ENCODE measurements at places on chromosomes 5 and 9.

DNA sequence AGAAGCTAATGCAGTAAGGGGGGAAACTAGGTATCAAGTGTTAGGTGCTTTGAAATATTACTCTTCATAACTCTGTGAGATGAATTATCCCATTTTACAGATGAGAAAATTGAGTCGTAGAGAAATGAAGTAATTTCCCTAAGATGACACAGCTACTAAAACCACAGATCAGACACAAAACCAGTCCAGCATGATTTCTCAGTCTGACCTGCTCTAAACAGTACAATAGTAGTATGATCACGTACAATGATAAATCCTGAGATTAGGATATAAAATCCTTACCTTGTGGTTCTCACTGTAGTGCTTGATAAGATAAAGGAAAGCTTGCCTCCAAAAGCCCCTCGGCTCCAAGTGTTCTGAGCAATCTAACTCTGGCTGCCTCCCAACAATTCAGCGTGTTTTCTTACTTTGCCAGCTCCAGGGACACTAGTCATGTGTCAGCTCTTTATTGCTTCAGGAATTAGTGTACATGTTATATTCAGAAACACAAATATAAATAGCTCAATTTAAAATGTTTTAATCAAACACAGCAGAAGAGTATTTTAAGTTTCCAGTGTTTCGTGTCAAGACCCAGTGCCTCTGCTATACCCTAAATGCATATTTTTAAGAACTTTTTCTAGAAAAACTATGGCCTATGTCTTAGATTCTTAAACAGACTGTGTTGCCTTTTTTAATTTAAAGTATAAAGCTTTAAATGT is 243.6 kb downstream of the DENND1A start:
- DNase-seq: no peak

GRCh38 chr5:40233268-40233667 is 446.4 kb upstream of the PTGER4 start:
- no peak for DNase-seq

DNA sequence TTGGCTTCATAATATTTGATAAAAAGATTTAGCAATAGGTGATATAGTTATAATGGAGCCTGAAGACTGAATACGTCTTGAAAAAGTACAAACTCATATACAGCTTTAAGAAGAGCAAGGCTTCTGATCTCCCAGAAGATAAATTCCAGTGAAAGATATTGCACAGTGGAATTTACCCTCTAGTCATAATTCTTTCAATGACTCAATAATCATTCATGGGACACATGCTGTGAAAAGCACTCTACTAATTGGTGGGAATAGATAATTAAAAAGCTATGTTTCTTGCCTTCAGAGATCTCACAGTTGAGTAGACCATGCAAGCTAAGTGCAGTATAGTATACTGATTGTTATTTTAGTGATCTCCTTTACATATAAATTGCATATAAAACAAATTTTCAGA is 538.6 kb upstream of the CYLC2 start:
- no peak for DNase-seq

- no peak for DNase-seq
Measured at GRCh38 chr5:104443706-104444105, 881.1 kb upstream of the NUDT12 start.

- DNase-seq: no peak
Measured at GRCh38 chr5:73376618-73377170, 71.9 kb downstream of the FOXD1 start.

DNA sequence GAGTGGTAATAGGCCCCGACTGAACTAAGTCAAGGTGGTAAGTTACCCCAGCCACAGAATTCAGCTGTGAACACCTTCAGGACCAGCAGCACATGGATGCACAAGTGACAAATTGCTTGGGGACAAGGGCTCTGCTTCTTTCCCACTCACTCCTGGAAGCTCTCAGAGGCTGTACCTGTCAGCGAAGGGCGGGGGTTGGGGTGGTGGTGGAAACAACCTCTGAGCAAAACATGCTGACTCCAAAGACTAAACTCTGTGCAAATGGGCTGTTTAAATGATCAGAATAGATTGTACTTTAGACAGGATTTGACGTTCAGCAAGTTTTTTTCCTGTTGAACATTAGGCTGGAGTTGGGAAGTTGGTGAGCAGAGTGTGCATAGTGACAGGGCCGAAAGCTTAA is 544.5 kb upstream of the ZNF608 start:
- DNase-seq: no peak

DNA sequence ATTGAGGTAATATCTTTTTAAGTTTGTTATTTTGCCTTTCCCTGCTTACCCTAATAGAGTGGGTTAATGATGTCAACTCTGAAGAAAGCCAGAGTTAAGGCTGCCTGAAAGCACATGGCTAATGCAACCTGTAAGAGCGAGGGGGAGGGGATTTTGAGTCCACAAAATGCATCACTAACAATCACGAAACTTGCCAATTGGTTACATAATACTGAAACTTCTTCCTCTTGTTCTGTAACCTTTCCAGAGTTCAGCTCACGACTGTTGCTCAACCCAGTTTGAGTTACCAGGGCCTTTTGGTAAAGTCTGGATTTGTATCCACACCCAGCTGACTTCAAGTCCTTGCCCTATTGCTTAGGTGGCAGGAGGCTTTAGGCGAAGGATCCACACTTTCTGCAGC is 308.8 kb downstream of the EFNA5 start:
- DNase-seq: no peak

GRCh38 chr5:74916831-74917710 is 50.9 kb upstream of the FAM169A start:
- DNase-seq: no peak

GRCh38 chr5:84383296-84383815 is 1.3 kb downstream of the EDIL3 start:
- no peak for DNase-seq

- no peak for DNase-seq
Measured at GRCh38 chr9:79617395-79617794, 45.6 kb downstream of the TLE4 start.

GRCh38 chr5:158852622-158853021 is 247.1 kb downstream of the EBF1 start:
- DNase-seq: no peak

GRCh38 chr5:5178580-5178979 is 38.5 kb downstream of the ADAMTS16 start:
- DNase-seq: no peak

GRCh38 chr9:36222449-36222848 is 31.7 kb downstream of the CLTA start:
- no peak for DNase-seq

DNA sequence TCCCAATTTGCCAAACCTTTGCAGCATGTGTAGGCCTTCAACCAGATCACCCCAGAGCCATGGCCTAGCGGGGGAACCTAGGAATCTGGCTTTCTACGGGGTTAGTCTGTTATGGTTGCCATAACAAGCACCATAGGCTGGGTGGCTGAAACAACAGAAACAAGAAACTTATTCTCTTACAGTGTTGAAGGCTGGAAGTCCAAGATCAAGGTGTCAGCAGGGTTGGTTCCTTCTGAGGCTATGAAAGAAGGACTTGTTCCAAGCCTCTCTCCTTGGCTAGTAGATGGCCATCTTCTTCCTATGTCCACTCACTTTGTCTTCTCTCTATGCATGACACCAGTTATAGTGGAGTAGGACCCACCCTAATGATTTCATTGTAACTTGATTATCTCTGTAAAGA is 6.1 kb downstream of the FGF1 start:
- no peak for DNase-seq

DNA sequence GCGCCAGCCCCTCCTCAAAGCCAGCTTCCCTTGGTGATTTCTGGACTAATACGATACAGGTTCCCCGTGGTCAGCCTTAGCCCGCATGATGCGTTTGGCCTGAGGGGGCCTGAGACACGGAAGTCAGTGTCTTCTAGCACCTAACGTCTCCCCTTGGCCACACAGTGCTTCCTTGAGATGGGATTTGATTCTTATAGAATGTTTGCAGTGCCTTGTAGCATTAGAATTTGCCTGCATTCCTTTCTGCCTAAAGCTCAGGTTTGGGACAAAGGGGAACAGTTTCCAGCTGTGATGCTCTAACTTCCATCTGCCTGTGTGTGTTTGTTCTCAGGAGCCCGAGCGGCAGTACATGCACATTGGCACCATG is 34.4 kb downstream of the CFAP90 start:
- no peak for DNase-seq

- DNase-seq: no peak
Measured at GRCh38 chr5:98460536-98460935, 312.9 kb upstream of the RGMB start.

- no peak for DNase-seq
Measured at GRCh38 chr5:67283275-67283987, 86.8 kb upstream of the CD180 start.

DNA sequence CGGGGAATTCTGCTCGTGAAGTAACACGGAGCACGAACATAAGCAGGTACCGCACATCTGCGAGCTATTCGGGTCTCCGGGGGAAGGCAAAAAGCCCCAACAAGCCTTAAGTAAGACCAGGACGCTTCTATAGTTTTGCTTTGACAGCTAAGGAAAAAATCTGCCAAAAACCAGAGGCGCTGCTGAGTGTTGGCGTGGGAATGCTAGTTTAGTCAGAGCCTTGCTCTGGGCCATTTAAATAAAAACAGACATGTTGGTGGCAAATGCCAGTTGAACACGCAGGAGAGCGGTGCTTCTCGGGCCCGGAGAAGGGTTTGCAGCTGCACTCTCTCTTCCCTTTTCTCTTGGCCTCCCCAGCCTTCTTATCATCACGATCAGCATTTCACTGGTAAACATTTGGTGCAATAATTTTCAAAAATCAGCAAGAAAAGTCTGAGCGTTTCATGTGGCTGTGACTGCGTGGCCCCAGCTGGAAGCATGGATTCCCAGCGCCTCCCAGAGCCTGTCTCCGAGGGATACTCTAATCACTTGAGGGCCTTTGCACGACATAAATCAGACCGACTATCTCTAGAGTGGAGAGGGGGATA is 6.4 kb upstream of the NOTCH1 start:
- DNase-seq: no peak

GRCh38 chr5:10262121-10262774 is 12.2 kb downstream of the CCT5 start:
- DNase-seq: no peak

- DNase-seq: no peak
Measured at GRCh38 chr5:115435065-115435777, 109.4 kb downstream of the FEM1C start.

DNA sequence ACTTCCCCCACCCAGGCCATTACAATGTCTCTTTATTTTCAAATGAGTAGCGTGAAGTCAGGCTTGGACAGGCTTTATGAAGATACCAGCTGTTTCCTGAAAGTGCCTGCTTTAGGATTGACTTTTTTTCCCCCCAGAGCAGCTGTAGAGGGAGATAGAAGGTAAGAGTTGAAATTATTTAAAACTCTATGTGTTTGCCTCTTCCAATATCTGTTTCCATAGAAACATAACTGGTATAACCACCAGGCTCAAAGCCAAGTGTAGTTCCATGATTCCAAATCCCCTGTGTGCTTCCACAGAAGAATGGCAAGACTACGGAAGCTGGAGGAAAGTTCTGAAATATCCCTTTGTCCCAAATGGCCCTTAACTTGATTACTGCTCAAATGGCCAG is 87.4 kb upstream of the TBC1D2 start:
- no peak for DNase-seq

- DNase-seq: no peak
Measured at GRCh38 chr5:98095072-98095471, 678.4 kb upstream of the RGMB start.

- no peak for DNase-seq
Measured at GRCh38 chr9:8074713-8075286, 275.2 kb upstream of the DMAC1 start.

DNA sequence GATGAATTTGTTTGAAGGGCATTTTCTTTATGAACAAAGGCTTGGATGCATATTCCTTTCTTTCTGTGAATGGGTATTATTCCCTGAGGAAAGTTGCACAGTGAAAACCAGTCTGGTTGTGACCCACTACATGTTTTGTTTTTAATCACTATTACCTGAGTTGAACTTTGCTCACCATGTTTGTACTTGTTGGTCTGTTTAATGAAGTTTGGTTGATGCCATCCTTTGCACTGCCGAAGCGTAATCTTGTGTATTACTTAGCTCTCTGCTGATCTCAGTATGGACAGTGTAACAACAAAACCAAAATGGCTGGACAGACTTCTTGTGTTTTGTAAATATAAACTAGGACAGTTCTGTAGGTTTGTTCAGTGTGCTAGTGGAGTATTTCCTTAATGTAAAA is 38.1 kb downstream of the UGCG start:
- no peak for DNase-seq

DNA sequence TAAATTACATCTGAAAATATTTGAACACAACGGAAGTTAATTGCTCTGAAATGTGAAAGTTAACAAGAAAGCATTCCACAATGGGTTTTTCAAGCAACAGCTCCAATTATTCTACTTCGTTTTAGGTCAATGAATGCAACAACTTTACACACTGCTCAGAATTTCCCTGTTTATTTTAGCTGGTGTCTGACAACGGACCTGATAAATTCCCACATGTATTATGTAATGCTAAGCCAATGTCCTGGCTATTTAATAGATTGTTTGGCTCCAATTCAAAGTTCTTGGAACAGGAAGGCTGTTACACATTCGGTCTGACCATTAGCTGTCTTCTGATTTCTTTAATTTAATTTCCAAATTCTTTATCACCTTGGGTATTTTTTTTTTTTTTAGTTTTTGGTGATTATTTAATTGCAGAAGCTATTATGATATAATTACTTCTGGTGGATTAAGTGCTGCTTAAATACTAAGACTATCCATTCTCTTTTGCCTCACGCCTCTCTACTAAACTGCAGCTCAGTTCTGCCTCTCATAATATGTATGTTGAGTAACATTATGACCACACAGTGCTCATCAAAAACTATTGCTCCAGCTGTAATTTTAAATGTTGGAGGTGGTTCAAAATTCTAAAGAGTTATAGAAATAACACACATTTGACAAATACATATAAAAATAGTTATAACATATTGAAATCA is 57.9 kb downstream of the MEF2C start:
- no peak for DNase-seq

GRCh38 chr9:86594724-86595123 is 240.5 kb upstream of the TUT7 start:
- no peak for DNase-seq

- DNase-seq: no peak
Measured at GRCh38 chr9:124493794-124494479, 13.3 kb downstream of the NR5A1 start.

Data from NK-92 treated with Interleukin-12 subunit alpha and Interleukin-12 subunit beta, amount 100 ng/mL, for 24 hours (cell line).